Astrocyte of the hippocampus (primary cell): ENCODE measurements at places on chromosomes 1 and 21.

DNA sequence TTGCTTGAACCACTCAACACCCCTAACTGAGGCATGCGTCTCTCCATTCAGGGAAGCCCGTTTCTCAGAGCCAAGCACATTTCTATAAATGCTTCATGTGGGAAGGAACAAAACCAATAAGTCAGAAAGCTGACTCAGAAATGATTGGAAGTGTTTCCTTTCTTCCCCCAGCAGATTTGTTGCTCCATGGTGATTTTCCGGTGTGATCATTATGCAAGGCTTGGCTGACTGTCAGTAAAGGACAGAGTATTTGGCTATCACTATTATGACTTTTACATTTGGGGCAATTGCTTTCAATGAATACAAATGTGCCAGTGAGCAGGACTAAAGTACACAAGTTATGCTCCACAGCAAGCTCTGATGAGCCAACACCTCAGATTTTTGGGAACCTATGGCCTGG is 53.3 kb upstream of the ZC3H11B start:
- peak; percentile 65 for DNase-seq

GRCh38 chr1:175009532-175009931 is 9.8 kb downstream of the CACYBP start:
- no peak for DNase-seq

- DNase-seq: no peak
These were observed 92.4 kb downstream of the ATP1A1 start for GRCh38 chr1:116465477-116465844.

GRCh38 chr1:31712068-31712467 is 8.3 kb upstream of the COL16A1 start:
- peak; percentile 86 for DNase-seq

GRCh38 chr1:121519042-121519755 is 334.4 kb downstream of the SRGAP2C start:
- peak; percentile 59 for DNase-seq

DNA sequence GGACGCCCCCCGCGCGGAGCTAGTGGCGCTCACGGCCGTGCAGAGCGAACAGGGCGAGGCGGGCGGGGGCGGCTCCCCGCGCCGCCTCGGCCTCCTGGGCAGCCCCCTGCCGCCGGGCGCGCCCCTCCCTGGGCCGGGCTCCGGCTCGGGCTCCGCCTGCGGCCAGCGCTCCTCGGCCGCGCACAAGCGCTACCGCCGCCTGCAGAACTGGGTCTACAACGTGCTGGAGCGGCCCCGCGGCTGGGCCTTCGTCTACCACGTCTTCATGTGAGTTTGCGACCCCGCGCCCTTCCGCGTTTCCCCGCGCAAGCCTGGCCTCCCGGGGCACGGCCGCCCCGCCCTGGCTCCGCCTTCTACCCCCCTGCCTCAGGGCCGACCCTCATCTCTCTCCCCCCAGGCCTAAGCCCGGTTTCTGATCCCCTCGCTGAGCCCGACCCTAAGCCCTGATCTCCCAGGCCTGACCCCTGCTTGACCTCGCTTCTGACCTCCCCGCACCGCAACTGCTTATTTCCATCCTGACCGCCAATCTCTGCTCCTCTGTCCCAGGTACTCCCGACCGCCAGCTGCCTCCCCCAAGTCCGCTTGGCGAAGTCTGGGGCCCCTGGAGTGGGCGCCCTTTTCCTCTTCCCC is 669 bp downstream of the KCNQ4 start:
- peak; percentile 41 for DNase-seq

- no peak for DNase-seq
These were observed 5.4 kb downstream of the TRIM62 start for GRCh38 chr1:33176362-33176850.

GRCh38 chr1:161494091-161494735 is 11.0 kb upstream of the FCGR2A start:
- no peak for DNase-seq

DNA sequence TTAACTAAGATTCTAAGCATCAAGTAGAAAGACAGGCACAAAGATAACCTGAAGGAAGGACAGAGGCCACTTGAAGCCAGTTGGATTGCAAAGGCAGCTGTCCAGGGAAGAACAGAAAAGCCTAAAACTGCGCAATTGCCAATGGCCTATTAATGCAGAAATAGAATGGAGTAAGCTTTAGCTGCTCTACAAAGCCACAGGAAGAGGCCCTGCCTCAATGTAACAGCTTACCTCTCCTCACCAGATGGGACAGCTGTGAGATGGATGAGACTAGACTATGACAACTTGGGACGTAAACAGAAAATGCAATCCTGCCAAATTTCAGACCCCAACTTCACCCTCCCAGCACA is 176.5 kb downstream of the EIF4G3 start:
- no peak for DNase-seq

GRCh38 chr1:205346956-205347574 is 9.7 kb downstream of the KLHDC8A start:
- DNase-seq: peak; percentile 63

- peak; percentile 60 for DNase-seq
These were observed 111.1 kb downstream of the NEK7 start for GRCh38 chr1:198267921-198268320.

DNA sequence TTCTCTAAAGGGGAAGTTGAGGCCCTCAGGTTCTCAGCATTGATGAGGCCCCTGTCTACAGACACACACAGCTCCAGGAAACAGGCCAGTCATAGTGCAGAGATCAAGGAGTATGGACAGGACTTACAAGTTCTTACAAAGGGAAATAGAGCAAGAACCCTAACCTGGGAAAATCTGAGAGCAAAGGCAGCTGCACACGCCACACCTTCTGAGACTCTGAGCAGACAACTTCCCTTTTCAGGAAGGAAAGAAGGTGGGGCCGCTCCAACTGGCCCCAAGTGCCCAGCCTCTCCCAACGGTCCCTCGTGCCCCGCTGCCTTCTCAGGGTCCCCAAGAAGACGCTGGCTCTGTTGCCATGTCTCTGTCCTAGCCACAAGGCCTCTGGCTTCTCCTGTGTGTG is 3.6 kb downstream of the NOC2L start:
- DNase-seq: no peak

DNA sequence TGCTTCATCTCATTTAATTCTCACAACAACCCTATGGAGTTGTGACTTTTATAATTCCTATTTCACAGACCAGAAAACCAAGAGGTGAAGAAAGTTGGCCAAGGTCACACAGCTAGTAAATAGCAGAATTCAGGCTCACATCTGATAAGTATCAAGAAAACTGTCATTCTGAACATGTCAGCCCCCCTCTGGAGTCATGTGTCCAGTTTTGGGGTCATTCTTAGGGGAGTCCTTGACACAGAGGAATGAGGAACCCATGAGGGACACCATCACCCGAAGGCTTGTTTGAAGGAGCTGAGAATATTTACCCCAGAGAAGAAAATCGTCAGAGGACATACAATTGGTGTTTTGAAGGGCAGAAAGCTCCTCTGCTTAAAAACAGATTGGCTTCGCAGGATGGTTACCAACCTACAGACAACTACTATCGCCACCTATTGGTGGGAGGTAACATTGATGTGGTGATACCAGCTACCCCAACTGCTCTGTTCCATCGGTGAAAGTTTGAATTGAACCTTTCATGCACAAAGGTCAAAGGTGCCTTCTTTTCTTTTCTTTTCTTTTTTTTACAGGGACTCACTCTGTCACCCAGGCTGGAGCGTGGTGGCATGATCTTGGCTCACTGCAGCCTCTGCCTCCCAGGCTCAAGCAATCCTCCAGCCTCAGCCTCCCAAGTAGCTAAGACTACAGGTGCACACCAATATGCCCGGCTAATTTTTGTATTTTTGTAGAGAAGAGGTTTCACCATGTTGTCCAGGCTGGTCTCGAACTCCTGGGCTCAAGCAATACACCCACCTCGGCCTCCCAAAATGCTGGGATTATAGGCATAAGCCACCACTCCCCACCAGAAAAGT is 31.3 kb downstream of the NCMAP start:
- peak; percentile 70 for DNase-seq

GRCh38 chr1:167460836-167461235 is 57.5 kb downstream of the CD247 start:
- DNase-seq: no peak

- DNase-seq: no peak
These were observed 100.1 kb upstream of the DUSP10 start for GRCh38 chr1:221841983-221842335.

- DNase-seq: no peak
These were observed 3.4 kb upstream of the CHI3L1 start for GRCh38 chr1:203189951-203190352.

GRCh38 chr1:12141163-12141850 is 25.5 kb upstream of the TNFRSF1B start:
- no peak for DNase-seq

- DNase-seq: no peak
These were observed 577.3 kb upstream of the ZP4 start for GRCh38 chr1:238468068-238468467.

- peak; percentile 45 for DNase-seq
These were observed 216.2 kb downstream of the SEC16B start for GRCh38 chr1:177753655-177754054.

DNA sequence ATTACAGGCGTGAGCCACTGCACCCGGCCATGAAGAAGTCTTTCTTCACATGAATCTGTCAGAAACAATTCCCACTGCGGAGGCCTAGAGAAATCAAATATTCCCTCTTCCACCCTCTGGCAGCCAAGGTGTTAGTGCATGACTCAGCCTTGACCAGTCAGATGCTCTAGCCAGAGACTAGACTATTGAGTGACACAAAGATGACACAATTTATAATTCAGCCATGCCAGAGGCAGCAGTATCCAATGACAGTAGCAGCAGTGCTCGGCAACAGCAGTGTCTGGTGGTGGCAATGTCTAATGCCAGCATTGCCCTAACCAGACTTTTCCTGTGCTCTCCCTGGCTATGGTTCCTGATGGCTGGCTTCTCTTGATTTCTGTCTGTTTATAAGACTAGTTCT is 8.7 kb downstream of the CTXND2 start:
- DNase-seq: peak; percentile 24

GRCh38 chr1:97038410-97038809 is 316.8 kb downstream of the PTBP2 start:
- DNase-seq: no peak
